ENCODE measurements at places on chromosomes 7 and 10.

DNA sequence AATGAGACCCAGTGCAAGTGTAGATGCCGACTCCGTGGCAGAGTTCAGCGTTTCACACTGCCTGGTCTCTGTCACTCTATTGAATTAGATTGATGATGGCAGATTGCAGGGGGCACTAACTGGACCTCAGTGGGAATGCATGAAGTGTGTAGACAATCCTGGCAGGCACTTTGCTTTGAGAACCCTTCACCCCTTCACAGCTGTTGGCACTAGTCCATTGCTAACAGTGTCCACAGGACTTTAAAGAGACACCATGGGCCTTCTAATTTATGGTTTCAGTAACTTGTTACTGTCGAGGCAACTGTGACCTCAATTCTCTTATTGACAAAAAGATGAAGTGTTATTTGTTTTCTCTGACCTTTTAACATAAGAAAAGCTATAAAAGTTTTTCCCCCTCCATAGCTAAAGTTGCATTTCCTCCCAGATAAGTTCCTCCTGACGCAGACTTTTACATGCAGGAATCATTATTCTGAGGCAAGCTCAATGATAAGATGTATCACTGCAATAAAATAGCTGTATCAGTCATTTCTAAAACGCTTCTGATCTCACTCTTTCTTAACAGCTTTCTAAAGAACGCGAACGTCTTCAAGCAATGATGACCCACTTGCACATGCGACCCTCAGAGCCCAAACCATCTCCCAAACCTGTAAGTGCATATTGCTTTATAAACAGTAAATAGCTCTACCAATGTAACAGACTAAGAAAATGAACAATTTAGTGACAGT is 238.9 kb downstream of the FOXP2 start:
- no peak for DNase-seq

DNA sequence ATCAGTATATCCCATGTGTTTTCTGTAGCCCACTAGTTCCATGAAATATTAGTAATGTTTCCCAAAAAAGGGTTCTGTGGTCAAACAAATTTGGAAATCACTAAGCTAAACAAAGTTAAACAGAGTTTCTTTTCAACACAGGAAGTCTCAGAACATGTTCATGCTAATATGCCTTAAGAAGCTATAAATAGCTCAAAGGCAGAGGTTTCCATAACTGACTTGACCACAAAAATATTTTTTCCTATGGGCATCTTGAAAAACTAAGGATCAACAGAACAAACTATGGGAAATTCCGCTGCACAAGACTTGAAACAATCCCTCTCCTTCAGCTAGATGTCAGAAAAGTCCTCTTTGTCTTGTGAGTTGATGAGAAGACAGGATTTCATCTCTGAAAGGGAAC is 59.7 kb downstream of the SEM1 start:
- no peak for DNase-seq

- no peak for DNase-seq
Measured at GRCh38 chr7:23164846-23165245, 17.0 kb upstream of the NUP42 start.

GRCh38 chr7:148173369-148173768 is 417.2 kb upstream of the C7orf33 start:
- no peak for DNase-seq

GRCh38 chr7:22717760-22718159 is 9.2 kb upstream of the IL6 start:
- no peak for DNase-seq

GRCh38 chr10:47241946-47242867 is 57.8 kb upstream of the GDF10 start:
- no peak for DNase-seq

- DNase-seq = no peak
Measured at GRCh38 chr7:28560767-28561166, 148.4 kb downstream of the CREB5 start.

DNA sequence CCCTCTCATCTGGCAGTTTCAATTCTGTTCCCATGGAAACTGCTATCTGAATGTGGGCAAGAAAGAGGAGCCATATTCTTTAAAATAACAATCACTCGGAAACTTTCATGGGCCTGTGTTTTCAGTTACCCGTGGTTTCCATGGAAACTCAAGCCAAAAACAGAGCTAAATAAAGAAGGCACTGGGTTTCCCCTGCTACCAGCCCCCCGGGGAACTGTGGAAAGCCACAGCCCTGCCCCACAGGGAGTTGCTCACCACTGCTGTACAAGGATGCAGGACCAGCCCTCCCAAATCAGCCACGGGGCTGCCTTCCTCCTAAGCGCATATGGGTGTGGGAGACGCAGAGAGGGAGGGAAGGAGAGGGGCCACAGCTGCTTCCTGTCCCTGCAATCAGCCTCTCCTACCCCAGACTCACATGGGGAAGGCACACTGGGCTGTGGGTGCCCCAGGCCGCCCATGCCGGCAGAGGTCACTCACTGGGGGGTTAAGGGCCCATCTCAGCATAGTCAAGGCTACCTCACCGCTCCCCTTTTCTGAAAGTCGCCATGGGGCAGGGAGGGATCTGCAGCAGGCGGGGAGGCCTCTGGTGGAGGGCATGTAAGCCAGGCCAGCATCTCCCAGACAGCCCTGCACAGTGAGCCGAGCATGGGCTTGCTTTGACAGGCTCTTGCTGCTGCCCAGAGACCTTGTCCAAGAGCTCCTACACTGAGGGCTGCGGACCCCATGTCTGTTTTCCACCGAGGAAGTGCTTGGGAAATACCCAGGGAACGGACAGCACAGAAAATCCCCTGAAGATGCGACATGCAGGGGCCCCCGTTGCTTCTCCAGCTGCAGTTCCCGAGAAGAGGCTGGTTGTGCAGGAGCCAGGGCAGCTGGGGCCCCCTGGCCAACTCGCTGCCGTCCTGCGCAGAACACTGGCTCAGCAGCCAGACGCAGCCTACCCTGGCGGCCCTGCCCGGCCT is 157.3 kb upstream of the PPP2R2D start:
- no peak for DNase-seq

DNA sequence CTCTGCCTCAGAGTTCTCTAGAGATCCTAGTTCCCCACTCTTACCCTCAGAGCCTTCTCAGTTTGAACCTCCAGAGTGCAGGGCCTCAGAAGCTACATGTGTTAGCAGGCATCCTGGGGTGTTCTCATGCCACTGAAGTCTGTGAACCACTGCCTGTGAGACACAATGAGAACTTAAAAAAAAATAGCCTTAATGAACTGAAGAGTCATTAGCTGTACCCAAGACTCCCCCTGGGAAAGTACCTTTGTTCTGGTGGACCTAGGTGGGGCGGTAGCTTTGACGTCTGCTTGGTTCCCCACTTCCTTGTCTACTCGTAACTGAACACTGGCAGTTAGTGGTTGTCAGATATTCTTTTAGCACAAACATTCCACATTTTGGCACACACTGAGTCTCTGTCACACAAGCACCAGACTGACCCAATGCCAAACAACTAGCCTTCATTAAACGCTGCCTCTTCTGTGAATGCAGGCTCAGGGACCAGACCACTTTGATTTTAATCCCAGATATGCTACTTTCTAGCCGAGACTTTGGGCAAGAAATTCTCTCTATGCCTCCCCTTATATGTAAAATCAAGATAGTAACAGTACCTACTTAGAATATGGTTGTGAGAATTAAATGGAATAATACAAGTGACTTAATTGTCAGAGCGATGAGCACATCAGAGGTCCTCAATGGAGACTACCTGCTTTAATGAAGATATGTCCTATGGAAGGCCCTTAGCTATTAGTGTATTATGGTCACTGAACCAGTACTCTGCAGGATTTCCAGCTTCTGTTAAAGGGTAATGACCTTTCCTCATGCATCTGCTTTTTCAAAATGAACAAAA is 75.3 kb upstream of the CC2D2B start:
- no peak for DNase-seq

DNA sequence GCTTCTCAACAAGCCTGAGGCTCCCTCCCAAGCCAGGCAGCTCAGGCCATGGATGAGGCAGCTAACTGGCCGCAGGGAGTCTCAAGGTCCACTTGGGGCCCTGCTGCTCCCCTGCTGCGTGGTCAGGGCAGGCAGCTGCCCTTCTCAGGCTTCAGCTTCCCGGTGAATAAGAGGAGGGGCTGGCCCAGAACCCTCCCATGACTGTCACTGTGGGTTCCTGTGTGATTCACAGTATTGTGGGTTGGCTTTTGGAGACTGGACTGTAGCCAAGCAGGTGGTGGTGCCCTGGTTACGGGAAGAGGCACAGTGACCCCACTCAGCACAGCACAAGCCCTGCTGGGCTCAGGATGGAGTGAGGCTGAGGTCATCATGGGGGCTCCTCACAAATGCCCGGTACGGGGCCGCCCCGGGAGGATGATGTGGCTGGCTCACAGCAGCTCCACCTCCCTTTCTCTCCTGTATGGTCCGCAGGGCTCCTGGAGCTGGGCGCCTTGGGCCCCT is 189.8 kb downstream of the HECW1 start:
- peak; percentile 35 for DNase-seq

DNA sequence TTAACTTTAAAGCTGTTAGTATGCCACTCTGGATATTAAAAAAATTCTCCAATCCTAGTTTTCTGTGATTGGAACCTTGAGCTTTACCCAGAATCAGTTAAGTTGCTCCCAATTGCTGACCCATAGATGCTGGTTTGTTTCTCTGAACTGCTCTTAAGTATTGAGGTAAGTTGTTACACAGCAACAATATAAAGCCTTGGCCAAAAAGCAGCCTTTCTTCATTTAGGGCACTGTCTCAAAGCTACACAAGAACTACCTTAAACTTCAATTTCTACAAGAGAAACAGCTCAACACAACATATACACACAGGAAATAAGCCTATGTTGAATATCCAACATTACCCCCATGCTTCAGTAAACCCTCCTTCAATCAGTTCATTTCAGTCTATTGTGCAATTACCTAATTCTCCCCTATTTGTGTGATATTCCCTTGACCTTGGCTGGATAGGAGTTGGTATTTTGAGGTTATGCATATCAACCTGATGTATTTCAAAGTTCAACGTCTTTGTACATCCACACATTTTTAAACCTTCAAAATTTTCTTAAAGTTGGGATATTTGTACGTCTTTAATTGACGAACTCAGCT is 11.5 kb downstream of the HNRNPA2B1 start:
- DNase-seq = no peak

DNA sequence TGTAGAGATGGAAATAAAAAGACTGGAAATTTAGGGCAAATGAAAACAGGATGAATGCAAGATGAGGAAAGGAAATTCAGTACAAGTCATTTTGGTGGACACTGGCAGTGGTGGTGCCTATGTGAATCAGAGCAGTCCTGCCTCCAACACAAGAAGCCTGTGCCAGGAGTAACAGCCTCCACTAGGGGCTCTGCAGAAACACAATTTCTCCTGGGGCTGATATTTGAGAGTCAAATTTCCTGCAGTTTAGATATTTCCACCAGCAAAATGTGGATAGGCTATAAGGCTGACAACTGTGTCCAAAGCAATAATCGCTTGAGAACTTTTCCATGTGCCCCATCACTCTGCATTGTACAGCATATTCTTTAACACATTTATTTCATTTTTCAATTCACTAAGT is 4.7 kb upstream of the PLXDC2 start:
- peak; percentile 43 for DNase-seq

DNA sequence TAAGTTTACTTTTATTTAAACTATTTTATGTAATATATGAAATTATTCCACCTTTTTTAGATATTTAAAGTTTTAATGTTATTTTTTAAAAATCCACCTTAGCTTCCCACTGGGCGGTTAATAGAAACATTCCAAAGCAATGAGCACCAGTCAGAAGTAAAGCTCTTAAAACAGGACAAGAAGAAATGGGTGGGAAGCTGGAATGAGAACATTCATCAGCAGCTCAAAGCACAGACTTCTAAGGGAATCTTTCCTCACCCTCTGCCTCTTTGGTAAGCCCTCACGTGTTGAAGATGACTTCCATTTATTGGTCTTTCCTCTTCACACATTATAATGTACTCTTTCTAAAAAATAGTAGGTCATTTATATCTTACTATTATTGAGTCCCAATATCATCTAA is 3.1 kb downstream of the AGMO start:
- no peak for DNase-seq

DNA sequence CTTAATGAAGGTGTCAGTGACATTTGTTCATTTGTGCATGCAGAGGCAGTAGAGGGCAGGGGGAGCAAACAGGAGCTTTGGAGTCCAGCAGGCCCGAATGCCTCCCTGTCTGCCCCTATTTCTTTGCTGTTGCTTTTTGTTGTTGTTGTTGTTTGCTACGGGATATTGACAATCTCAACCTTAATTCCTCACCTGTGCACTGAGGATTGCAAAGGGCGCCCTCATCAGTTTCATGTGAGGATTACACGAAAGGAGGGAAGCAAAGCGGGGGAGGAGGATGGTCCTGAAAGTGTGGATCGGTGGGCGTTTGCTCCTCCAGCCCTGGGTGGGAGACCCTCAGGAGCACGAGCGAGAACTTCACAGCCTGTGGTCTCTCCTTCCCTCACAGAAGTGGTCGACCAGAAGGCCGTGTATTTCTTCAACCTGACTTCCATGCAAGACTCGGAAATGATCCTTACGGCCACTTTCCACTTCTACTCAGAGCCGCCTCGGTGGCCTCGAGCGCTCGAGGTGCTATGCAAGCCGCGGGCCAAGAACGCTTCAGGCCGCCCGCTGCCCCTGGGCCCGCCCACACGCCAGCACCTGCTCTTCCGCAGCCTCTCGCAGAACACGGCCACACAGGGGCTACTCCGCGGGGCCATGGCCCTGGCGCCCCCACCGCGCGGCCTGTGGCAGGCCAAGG is 9.6 kb downstream of the GDF10 start:
- DNase-seq = peak; percentile 62

DNA sequence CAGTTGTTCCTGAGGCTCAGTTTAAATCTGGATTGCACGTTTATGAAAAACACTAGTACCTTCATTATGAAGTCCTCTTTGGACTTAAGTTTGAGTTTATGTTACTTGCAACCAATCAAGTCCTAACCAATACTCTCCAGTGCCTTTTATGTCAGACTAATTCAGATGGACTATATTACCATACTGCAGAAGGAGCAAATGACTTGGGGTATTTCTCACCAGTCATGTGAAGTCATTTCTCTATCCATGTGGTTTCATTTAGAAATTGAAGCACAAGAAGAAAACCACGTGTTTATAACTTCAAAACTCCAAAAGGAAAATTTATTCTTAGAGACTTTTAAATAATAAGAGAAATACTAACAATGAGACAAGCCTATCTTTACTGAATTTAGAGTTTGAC is 201.6 kb downstream of the MBL2 start:
- DNase-seq = no peak

GRCh38 chr7:151810441-151811232 is 66.3 kb downstream of the PRKAG2 start:
- no peak for DNase-seq

- no peak for DNase-seq
Measured at GRCh38 chr10:77109351-77109994, 528.1 kb downstream of the KCNMA1 start.

GRCh38 chr7:90597563-90598253 is 1.6 kb downstream of the CDK14 start:
- DNase-seq = no peak

- DNase-seq = peak; percentile 66
Measured at GRCh38 chr10:114471906-114472876, 67.9 kb upstream of the AFAP1L2 start.

GRCh38 chr10:95306318-95306650 is 15.5 kb upstream of the PDLIM1 start:
- DNase-seq = no peak

- no peak for DNase-seq
Measured at GRCh38 chr7:95845007-95845406, 72.7 kb downstream of the DYNC1I1 start.

- no peak for DNase-seq
Measured at GRCh38 chr7:95330204-95330960, 6.0 kb upstream of the PON1 start.

GRCh38 chr10:30036811-30037210 is 22.6 kb downstream of the JCAD start:
- DNase-seq = no peak

All from iPS-NIHi11 (cell line).